ENCODE measurements at places on chromosomes 4 and X.

DNA sequence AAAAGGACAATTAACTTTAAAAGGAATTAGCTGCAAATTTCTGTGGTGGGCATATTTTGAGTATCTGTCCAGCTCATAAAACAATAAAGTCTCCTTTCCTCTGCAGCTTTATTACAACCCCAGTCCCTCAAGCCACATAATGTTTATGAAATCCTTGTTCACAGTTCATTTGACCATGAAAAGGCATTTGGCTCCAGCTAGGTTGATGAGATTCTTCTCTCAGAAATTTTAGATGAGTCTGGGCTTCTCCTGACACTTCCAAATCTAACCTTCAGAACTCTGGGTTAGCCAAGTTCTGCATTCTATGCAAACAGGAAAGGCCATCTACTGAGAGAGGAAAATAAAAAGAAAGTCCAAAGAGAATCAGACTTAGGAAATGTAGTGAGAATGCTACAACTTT, 156.8 kb downstream of the GRXCR1 start:
- no peak for DNase-seq

GRCh38 chr4:42398171-42398870, 1.0 kb downstream of the SHISA3 start:
- DNase-seq, result no peak

GRCh38 chr4:18194278-18194677, 172.7 kb upstream of the LCORL start:
- DNase-seq, result no peak

GRCh38 chrX:70132877-70133302, 357 bp upstream of the IGBP1 start:
- no peak for DNase-seq

GRCh38 chrX:2502668-2503519, 2.1 kb upstream of the DHRSX start:
- DNase-seq, result no peak

DNA sequence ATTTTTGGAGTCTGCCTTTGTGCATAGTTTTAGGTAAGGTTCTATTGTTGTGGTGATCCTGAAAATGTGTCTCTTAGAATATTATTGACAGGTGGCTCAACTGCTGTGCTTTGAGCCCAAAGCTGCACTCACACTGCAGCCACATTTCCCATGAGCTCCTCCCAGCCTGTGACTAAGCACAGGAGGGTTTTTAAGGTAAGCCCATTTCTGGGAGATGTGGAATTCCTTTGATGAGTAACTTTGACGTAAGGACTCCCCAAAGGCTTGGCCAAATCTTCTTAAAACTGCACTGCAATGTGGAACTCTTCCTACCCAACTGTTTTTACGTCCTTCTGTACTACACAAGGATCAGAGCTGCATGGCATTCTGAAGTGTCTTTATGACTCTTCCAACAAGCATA, 20.0 kb upstream of the TMPRSS11A start:
- DNase-seq, result no peak

DNA sequence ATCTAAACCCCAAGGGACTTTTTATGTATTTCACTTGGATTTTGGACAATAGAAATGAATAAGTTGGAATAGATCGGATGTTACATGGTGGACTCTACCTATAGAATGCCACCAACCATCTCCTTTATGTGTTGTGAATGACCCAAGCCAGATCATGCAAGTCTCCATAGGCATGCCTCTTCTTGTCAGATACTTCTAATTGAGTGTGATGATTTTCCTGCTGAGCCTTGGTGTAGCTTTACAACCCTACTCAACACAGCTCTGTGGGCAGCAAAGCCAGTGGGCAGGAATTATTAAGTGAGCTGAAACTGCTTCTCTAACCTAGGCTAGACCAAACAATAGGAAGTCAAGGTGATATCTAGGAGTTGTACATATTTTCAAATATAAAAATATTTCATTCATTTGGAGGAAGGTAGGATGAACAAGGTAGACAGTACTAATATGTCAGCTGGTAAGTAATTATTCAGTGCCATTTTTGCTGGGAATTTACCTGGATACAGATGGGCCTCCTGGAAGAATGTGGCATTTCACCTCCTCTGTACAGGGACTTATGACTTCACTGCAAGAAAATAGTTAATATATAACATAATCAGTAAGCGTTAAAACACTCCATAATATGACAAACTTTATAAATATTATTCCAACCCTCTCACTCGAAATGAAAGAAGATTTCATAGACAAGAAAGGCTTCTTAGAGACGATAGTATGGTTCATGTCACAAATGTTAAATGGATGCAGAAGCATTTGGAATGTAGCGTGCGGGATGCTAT, 298.0 kb upstream of the FAT1 start:
- no peak for DNase-seq

- no peak for DNase-seq
Observed at GRCh38 chr4:46765465-46765864, 143.6 kb downstream of the COX7B2 start.

- DNase-seq, result no peak
Observed at GRCh38 chrX:133448512-133449076, 33.3 kb upstream of the GPC4 start.

DNA sequence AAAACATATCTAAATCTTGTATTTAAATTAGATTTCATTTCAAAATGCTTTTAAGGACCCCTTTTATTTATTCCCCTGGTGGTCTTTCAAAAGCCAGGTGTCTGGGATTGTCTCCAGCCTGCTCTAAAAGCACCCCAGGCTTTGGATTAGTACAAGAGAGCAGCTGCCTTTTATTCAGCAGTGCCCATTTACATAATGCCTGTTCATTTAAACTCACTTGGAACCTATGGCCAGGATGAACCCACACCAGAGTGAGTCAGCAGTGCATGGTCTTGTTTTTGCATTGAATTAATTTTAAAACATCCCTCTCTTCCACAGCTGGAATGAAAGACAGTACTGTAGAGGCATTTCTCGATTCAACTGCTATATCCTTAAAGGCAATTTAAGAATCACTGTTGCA, 64.1 kb upstream of the TENM3 start:
- DNase-seq, result no peak

GRCh38 chrX:51867626-51868025, 25.8 kb upstream of the MAGED1 start:
- DNase-seq, result no peak

DNA sequence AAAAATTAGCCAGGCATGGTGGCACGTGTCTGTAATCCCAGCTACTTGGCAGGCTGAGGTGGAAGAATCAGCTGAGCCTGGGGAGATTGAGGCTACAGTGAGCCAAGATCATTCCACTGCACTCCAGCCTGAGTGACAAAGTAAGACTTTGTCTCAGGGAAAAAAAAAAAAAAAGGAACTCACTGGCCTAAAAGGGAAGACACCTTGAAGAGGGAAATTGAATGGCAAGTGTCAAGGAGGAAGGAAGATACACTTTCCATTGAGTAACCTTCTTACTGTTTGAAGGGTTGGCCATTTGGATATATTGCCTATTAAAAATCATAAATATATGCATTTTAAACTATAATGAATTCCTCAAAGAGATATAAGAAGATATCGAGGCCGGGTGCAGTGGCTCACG, 147.5 kb upstream of the FAM241A start:
- no peak for DNase-seq

DNA sequence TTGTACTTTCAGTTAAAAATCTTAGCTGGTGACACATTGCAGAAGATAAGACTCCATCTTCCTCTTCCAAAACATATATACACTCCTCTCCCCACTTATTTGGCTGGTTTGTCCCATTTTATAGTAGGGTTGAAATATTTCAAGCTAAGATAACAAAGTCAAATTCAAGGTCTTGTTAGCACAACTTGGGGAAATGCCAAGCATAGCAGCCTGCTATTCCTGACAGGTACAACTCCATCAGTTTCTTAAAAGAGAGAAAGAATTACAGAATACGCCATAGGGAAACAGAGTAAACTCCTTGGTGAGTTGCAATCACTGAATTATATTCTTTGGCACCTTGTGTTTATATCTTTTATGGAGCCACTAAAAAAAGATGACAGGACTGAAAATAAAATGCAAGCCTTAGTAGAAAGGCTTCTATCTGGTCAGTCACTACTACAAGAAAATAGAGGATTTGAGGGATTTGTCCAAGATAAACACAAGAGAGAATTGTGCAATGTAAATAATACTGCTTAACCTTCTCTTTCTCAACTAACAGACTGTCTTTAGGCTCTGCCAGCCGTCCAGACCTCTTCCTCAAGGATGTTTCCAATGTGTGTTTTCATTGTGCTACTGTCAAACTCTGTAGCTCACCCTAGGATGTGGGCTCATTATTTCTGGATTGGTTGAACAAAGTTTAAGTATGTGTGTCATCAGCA, 170.3 kb downstream of the VEGFC start:
- DNase-seq, result no peak

DNA sequence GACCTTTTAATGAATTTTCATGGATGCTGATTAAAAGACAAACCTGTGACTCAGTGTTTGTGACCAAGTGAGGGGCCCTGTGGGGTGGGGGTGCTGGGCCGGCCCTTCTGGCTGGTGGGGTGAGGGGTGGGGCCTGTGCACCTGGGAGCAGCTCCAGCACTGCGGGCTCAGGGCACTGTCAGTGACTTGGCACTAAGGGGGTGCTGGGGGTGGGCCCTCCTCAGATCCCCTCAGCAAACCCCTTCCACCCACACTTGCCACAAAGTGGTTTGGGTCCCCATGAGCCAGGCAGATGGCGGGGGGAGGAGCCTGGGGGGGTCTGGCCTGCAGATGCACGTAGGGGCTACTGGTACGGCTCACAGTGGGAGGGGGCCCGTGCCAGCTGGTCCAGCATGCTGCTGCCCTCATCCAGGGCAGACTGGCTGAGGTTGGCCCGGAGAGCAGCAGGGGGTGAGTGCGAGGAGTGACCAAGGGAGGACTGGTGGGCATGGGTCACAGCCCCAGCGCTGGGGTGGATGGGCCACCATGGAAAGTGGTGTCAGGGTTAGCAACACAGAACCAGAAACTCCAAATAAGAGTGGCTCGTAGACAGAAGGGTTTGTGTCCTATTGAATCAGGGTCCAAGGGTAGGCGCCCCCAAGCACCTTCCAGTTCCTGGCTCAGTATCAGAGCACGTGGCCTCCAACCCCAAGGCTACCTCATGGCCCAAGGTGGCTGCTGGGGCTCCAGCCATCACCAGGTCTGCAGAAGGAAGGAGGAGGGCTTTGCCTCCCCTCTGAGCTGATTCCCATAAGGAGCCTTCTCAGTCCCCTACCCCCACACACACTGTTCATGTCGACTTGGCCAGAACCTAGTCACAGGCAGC, 10.1 kb downstream of the NKX1-1 start:
- DNase-seq, result no peak

- no peak for DNase-seq
Observed at GRCh38 chrX:100654261-100654660, 10.3 kb downstream of the SRPX2 start.

DNA sequence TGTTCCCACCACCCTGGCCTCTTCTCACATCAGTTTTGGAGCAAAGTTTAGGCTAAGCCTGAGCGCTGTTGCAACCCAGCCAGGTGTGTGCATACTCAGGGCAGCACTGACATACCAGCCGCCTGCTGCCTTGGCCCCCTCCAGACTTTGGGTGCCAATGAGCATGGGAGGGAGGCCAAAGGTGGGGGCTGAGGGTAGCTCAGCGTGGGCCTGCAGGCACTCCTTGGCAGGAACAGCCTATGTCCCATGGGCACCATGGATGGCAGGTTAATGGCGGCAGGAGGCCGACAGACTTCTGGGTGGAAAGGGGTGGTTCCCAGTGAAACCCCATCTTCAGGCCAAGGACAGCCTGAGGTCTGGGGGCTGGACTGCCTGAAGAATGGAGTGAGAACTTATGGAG, 462.2 kb downstream of the ADGRL3 start:
- no peak for DNase-seq

DNA sequence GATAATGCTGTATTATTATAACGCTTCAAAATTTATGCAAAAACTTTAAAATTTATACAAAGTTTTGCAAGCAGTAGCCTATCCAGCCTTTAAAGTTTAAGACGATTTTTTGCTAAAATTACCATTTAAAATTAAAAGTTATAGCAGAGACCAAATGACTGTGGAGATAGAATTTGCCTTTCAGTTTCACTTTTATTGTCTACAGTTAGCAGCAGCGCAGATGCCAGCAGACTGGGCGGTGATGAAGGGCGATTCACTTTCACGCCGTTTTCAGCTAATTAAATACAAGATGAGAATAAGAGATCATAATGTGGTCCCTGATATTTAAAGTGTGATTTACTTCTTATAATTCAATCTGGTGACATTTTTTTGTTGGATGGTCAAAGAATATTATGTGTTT, 1381.5 kb upstream of the ADGRL3 start:
- DNase-seq, result no peak

DNA sequence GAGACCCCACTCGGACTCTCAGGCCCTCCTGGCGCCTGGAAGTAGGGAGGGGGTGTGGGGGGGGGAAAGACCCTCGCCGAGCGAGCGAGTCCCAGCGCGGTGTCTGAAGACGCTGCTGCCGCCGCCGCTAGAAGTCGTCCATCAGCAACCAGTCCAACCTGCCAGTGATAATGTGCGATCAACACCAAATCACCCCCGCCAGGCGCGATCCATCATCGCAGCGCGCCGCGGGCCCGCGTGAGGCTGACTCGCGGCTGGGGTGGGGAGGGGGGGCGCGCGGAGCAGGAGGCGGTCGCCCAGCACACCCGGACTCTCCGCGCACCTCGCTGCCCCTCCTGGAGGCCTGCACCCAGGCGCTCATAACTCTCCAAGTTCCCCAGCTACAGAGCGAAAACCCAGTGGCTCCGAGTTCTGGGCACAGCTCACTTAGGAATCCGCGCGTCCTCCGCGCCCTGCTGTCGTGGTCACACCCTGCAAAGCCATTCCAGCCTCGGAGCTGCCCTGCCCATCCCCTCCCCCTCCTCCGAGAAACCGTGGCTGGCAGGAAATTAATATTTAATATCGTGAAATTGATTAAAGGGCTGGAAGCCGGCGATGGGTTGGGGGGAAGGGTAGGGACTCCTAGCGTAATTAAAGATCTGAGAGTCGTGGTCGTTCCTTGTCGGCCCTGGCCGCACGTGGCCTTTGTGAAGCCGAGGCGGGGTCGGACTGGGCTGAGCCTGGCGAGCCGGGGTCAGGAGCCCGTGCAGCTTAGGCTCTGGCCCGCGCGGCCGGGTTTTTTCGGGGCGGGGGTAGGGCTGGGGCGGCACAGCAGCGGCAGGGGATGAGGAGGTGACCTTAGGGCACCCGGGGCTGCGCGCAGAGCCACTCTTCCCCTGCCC, 58.1 kb upstream of the BCOR start:
- no peak for DNase-seq

DNA sequence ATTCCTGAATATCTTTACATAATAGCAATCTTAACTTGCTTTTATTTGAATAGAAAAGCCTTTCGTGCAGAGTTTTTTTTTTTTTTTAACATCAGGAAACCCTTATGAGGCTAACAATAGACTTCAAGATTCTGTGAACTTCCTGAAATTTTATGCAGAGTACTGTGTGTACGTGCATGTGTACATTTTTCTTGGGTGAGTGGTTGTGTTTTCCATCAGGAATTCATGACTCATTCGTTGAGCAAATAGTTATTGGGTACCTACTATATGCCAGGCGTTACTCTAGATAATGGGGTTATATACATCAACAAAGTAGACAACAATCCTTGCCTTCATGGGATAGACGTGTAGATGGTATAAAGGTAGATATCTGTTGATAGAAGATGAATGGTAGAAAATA, 59.1 kb downstream of the MRPL1 start:
- no peak for DNase-seq
